ENCODE measurements at places on chromosomes 6 and 20.

- no peak for DNase-seq
Measured at GRCh38 chr6:133748628-133749027, 140.3 kb upstream of the TCF21 start.

- no peak for DNase-seq
Measured at GRCh38 chr6:44594481-44594880, 207.0 kb downstream of the CDC5L start.

DNA sequence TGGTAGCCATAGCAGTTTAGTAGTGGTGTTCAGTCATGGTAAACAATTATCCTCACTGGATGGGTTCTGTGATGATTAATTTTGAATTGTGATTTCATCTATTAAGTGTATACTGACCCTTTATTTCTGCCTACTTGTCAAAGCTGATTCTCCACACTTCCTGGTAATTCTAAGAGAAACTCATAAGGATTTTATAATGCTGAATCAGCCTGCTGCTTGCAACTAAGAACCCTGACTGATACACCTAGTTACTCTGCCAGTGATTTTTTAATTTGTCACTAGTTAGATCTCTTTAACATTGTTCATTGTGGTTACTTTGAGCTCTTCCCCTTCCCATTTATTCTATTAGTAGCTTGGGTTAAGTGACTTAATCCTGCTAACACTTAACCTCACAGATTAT, 8.6 kb downstream of the CDC40 start:
- DNase-seq: no peak

- no peak for DNase-seq
Measured at GRCh38 chr6:15798533-15799255, 135.9 kb upstream of the DTNBP1 start.

DNA sequence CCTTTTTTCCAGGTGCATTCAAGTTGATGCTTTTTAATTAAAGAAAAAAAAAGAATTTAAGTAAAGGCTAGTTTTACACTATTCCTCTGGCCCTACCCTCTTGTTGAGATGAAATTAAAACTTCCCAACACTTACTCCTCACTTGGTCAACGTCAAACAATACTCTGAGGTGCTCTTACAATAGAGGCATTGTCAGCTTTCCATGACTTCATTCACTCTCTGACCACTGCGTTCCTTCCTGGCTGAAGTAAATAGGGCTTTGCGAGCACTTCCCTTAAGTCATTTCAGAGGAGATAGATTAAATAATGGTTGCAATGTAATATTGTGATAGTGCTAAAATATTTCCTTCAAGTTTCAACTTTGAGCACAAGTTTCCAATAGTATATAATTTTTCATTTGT, 229.8 kb upstream of the CEP162 start:
- peak; percentile 6 for DNase-seq

Measured in HuH-7 (cell line).